ENCODE measurements at places on chromosomes 16 and 17.

- DNase-seq = no peak
These were observed 31.5 kb upstream of the EMP2 start for GRCh38 chr16:10611825-10612342.

DNA sequence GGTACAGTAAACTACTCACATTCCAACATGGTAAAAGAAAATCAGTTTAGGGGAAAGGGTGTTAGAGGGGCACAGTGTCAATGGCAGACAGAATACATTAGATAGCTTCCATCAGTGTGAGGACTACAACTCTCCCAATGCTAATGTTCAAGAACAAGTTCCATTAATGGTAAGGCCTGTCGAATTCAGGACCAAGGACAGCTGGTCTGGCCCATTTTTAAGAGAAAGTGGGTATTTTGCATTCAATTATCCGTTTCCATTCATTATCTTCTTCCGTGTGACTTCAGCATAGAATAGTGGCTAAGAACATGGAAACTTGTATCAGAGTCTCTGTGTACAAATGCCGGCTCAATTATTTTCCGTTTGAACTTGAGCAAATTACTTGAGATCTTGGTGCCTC is 98.4 kb downstream of the XYLT1 start:
- no peak for DNase-seq

DNA sequence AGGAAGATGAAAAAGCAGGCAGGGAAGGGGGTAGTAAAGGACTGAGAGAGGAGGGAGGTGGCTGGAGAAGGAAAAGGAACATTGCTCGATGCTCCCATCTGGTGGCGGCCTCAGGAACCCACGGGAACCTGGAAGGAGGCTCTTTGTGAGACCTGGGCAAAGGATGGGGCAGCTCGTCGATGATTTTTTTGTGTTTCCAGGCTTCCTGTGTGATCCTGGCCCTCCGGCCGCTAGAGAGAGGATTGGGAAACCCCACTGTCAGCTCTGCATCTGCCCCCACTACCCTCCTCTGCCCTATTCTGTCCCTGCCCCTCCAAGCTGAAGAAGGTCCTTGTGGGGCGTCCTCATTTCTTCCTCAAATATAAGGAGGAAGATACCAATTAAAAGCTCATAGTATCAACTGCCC is 6.6 kb downstream of the WFIKKN2 start:
- peak; percentile 30 for DNase-seq

DNA sequence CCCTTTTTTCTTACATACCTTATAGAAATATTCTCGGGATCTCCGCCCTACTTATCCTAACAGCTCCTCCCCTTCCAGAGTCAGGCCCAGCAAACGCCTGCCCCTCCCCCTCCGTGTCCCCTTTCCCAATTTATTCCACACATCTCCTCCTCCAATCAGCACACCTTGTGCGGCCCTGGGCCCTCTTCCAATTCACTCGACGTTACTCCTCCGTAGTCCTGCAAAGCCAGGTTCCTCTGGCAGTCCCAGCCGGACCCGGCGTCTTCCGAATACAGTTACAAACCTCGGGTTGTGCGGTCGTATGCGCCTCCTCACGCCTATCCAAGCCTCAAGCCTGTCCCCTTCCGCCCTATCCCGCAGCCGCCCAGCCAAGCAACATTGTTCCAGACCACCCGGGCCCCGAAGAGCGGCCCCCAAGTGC is 677 bp downstream of the CBX1 start:
- DNase-seq = no peak

DNA sequence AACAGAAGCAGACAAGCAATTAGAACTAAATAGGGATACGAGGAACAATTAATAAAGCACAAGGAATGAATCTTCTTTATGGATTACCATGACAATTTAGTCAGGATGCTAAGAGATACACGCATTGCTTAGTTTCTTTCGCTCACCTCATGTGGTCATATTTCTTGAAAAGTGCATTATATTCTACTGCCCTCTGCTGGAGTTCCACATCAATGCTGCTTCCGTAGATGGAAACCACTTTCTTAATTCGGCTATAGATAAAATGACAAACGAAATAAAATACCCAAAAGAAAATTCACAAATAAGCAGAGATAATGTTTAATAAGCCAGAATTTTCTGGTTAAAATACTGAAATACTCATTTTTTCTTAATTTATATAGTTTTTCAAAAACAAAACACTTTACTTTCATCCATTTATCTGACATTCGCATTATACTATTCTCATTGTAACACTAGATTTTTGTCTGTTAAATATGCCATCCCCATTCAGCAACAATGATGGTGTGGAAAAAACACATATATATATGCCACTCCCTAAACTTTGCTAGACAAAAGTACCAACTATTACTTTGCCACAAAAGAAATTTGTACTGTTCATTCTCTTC is 22.0 kb upstream of the PHLPP2 start:
- DNase-seq = peak; percentile 13

DNA sequence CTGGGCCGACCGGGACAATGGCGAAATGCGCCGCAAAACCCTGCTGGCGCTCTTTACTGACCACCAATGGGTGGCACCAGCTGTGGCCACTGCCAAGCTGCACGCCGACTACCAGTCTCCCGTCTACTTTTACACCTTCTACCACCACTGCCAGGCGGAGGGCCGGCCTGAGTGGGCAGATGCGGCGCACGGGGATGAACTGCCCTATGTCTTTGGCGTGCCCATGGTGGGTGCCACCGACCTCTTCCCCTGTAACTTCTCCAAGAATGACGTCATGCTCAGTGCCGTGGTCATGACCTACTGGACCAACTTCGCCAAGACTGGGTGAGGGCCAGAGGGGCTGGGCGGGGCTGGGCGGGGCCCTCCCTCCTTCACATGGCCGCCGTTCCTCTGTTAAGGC is 4.3 kb upstream of the SPEM1 start:
- no peak for DNase-seq

- DNase-seq = no peak
These were observed 458.9 kb upstream of the DYNLRB2 start for GRCh38 chr16:80081846-80082245.

- DNase-seq = no peak
These were observed 2.7 kb downstream of the HOXB2 start for GRCh38 chr17:48542114-48542656.

DNA sequence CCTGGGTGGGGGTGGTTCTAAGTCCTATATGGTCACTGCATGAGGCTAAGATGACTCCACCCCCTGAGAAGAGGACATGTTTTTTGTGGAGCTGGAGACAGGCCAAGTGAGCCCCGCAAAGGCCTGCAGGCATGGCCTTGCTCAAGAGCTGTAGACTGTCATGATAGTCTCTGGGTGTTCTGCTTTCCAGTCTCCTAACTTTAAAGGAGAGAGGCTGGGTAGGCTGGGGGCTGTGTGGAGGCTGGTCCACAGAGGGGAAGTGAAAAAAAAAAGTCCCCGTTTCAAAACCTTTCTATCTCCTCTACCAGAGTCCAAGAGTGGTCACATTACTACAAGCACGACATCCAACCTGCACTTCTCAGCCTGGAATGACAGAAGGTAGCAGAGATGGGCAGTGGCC is 27.1 kb downstream of the CDRT4 start:
- DNase-seq = no peak

DNA sequence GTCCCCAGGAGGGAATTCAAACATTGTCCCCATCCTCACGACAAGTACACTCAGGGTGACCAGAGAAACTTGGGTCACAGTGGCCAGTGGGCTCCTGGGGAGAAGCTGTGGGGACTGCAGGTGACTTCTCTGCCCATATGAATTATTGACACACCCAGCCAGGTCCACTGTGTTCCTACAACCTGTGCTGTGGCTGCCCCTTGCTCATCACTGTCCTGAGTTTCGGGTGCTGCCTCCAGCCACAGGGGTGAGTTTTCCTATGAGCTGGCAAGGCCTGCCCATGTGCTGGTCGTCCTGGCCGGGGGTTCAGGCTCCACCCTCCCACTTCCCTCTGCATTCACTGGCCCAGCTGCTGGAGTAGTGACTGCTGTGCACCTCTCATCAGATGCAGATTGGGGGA is 59.0 kb upstream of the RBFOX3 start:
- no peak for DNase-seq

GRCh38 chr16:46627746-46628145 is 6.6 kb upstream of the SHCBP1 start:
- no peak for DNase-seq

- DNase-seq = no peak
These were observed 2021.6 kb downstream of the TP53TG3F start for GRCh38 chr16:35480988-35481387.

DNA sequence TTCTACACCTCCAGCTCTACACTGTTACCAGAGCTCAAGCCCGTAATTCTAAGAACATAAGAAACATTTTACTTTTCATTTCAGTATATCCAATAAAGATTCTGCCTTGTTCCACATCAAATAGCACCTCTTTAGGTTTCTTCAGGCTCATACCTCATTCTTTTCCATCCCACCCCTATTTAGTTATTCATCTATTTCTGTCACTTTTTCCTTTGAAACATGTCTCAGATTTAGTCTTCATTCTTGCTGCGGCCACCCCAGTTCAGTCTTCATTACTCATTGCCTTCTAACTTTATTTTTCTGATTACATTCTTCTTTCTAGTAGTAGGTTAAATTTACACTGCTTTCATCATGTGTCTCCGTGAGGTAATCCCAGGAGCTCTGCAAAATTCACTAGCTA is 33.5 kb downstream of the PPM1E start:
- no peak for DNase-seq

DNA sequence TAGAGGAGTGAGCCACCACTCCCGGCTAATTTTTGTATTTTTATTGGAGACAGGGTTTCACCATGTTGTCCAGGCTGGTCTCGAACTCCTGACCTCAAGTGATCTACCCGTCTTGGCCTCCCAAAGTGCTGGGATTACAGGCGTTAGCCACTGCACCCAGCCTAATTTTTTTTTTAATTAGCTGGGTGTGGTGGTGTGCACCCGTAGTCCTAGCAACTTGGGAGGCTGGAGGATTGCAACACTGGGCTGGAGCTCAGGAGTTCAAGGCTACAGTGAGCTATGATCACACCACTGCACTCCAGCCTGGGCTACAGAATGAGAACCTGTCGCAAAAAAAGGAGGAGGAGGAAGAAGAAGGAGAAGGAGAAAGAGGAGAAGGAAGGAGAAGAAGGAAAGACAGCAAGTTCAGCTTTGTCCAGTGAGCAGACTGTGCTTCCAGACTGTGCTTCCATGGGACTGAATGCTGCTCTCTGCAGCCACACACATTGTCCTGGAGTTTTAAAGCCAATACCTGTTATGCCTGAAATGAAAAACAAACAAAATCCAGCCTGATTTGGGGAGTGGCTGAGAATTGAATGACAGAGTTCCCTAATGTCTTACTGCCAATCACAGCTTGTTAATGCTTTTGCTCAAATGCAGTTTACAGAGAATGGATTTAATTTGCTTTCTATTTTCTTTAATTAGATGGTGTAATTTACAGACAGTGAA is 2.8 kb upstream of the TNFRSF13B start:
- DNase-seq = no peak

DNA sequence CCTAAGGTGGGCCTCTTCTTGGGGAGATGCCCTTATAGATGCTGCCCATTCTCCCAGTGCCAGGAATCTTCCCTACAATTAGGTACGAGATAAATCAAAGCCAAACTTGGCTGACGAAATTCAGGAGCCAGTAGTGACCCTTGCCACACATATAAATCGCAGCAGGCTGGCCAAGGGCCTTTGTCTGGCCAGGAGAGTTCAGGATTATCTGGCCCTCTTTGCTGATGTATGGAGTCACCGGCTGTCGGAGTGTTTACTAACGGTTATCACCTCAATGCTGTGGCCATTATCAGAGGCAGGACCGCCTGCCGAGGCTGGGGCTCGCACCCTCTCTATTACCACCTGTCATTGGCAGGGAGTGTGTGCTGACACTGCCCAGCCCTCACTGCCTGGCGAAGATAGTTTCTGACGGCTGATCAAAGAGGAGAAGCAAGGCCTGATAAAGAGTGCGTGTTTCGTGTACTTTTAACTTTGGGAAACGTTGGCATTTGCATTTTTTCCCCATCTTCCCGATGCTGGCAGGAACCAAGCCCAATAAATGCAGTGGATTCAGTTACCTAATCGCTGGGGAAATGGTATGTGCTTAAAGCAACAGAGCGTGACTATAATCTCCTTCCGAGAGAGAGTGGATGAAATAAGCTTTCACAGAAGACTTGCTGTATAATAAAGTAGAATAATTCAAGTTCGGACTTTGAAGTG is 32.8 kb upstream of the TBX2 start:
- no peak for DNase-seq

GRCh38 chr17:52297230-52298010 is 138.9 kb upstream of the CA10 start:
- no peak for DNase-seq

DNA sequence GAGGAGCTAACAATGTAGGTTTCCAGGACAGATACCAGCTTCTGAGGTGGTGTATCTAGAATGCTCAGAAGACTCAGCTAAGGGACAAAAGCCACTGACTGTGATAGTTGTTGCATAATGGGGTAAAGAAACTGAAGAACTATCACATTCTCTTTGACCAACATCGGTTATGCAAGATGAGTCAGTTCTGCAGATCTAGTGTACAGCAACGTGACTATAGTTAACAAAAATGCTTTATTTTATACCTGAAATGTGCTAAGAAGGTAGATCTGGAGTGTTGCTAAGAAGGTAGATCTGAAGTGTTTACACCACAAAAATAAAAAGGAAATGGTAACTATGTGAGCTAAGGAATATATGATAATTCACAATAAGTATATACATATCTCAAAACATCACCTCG is 2.5 kb downstream of the KRTAP9-6 start:
- DNase-seq = no peak

- DNase-seq = no peak
These were observed 179.3 kb downstream of the SLC39A11 start for GRCh38 chr17:72913142-72913682.

- no peak for DNase-seq
These were observed 394 bp upstream of the PRM3 start for GRCh38 chr16:11273721-11274324.

- DNase-seq = no peak
These were observed 20.8 kb downstream of the UBE2G1 start for GRCh38 chr17:4345581-4346252.

DNA sequence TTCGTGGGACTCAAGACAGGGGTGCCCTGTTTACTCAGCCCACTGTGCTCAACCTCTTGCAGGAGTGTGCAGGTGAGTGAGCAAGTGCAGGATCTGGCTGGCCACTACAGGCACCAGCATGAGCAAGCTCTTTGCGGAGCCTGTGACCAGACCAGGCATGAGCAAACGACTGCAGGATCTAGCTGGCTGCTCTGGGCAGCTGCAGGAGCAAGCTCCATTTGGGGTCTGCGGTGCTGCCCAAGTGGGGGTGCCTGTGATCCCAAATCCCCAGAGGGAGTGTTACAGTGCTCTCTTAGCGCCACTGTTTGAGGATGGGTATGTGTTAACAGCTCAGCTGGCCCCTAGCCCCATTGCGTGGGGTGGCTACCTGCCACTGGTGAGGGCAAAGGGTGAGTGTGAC is 2.4 kb downstream of the USP6 start:
- no peak for DNase-seq

GRCh38 chr17:54899721-54900456 is 763 bp upstream of the TOM1L1 start:
- no peak for DNase-seq

- no peak for DNase-seq
These were observed 17.1 kb downstream of the UNC45B start for GRCh38 chr17:35164716-35165115.

All from stimulated activated CD4-positive, alpha-beta T cell treated with anti-CD3 and anti-CD28 coated beads, Interleukin-1b, Interleukin-23, amount 100 ng/mL, for 4 hours (primary cell).